ENCODE measurements at places on chromosomes 5 and 9.

GRCh38 chr5:140015706-140016105 is 27.4 kb downstream of the NRG2 start:
- no peak for DNase-seq

GRCh38 chr5:4295663-4296339 is 700.2 kb downstream of the IRX1 start:
- no peak for DNase-seq

GRCh38 chr9:37511016-37512010 is 25.6 kb downstream of the POLR1E start:
- DNase-seq, result no peak

DNA sequence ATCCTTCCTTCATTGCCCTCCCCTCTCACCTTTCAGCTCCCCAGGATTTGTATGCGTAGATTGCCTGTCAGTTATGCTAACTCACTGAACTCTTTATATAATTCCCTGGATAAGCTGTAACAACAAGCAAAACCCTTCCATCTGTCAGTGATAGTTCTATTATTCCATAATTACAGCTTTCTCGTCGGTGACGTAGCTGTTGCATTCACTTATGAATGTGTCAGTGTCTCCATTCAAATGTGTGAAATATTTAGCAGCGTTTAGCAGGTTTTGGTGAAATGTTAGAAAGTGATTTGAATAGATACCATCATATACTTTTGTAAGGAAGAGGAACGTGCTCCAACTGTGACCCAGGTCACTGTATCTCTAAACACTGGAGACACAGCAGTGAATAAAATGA is 45.2 kb downstream of the PIP5K1B start:
- no peak for DNase-seq

DNA sequence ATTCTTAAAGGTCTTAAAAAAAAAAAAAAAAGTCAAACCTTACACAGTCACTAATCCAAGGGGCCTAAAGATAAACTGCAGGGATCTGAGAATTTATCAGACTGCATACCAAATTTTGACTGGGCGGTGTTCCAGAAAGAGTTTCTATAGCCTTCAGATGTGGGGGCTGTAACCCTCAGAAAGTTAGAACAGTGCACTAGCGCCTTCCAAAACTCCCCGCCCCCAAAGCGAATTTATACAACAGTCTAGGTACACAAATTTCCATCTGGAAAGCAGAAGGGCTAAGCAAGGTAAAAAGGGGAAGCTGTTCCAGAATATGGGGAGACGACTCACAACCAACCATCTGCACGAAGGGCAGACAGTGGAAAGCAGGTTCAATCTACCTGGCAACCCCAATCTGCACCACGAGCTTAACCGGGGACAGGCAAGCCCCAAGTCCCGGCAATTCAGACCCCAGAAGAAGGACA is 813 bp downstream of the ERMP1 start:
- no peak for DNase-seq

DNA sequence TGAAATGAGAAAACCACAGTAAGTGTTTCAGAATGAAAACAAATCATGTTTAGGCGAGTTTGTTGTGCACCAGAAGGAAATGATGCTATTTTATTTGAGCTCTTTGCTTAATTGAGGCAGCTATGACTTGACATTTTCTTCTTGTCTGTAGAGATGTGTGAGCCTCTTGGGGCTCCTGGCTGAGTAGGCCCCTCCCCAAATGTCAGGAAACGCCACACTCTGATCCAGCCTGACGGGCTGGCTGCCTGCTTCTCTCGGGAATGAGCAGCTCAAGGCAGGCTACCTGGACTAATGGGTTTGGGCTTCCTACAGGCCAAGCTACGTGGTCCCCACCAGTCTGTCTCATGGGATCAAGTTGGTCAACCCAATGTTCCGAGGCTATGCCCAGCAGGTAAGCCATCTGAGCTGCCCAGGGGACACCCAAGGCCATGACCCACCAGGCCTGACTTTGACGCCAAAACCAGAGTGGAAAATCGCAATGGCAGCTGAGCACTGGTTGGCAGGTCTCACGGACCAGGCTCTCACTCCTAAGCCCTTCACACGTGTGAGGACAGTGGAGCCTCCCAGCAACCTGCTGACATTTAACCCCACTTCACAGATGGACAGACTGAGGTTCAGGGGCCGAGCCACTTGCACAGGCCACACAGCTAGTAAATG is 29.9 kb downstream of the USP20 start:
- DNase-seq, result no peak

DNA sequence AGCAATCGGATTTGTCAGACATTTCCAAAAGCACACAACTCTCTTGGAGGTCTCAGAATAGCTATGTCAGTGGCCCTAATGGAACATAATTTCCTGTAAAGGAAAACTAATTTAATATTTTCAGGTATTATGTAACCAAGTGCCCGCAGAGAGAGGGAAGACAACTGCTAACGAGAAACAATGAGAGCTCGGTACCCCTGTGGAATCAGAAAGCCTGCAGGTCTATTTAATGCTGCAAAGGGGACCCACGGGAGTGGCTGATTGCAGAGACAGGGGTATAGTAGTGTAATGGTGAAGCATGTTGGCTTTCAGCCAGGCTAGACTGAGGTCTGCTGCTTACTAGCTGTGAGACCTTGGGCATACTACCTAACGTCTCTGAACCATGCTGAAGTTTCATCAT is 508.1 kb upstream of the BRINP1 start:
- DNase-seq, result no peak

DNA sequence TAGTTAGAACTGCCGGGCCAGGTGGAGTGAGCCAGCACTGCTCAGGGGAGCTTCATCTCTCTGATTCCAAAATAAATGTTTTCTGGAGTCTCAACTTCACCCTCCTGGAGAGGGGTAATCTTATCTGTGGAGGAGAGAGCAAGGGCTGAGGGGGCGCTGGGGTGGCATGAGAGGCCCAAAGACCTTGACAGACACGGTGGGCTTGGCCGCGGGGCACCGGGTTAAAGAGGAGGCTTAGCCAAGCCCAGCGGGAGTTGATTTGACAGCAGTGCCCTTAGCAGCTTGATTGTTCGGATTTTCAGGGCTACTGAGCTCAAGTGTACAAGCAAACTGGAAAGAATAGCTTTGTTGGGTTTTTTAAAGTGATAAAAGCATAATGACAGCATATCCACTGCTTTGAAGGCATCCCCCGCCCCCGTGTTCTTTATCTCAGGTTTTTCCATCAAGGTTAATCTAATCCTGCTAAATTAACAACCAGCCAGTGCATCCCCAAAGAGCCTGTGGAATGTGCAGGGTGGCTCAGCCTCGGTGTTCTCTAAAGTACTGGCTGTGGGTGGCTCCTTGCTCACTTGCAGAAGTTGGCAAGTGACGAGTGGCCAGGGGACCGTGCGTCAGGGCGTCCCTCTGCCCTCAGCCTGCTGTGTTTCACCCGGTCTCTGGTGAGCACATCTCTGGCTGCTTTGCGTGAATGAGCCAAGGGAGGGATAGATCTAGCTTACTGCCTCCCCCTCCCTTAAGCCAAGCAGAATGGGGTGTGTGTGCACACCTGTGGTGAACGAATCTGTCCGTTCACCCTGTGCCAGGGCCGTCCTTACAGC is 5.5 kb downstream of the QRFP start:
- DNase-seq, result no peak

- DNase-seq, result no peak
Measured at GRCh38 chr5:66012271-66012670, 85.9 kb downstream of the ERBIN start.

DNA sequence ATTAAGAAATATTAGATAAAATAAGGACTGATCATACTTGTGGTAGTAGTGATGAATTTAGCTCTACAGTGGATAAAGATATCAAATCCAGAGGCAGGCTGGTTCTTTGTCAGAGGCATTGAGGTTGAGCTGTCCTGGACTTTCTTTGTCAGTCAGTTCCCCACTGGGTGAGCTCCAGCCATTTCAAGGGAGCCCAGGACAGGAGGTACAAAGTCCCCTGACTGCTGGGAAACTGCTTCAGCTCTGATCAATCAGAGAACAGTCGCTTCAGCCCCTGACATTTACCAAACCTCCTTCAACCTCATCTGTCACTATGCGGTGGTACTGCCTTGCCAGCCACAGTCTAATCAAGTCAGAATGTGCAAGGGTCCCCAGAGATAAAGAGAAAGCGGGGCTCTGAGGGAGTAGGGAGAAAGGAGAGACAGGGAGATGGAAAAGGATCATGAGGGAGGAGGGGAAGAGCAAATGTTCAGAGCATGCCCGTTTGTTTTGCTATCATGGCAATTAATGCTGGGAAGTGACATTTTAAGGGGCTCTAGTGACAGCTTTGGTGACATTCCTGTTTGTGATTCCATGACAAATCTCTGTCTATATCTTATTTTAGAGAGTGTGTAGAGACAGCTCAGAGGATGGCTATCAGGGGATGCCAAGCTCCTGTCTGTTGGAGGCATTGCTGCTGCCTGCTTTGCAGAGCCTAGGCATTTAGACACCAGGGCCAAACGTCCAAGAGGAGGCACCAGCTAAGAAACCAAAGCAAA is 223.2 kb downstream of the ASTN2 start:
- no peak for DNase-seq

- no peak for DNase-seq
Measured at GRCh38 chr5:168612123-168612522, 33.0 kb upstream of the PANK3 start.

DNA sequence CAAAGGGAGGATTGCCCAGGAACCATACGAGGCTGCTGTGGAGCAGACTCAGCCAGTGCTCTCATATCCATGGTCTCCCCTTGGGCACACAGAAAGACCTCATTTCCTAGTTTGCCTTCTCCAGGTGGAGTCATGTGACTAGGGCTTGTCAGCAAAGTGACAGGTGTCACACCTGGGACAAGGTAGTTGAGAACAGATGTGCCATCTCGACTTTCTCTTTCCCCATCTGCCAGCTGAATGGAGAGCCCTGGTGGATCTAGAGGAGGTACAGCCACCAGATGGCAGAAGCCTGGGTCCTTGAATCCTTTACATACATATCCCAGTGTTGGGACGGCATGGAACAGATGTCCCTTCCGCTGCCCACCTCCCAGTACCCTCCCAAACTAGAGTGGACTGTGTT is 42.9 kb upstream of the ALDOB start:
- DNase-seq, result no peak

GRCh38 chr5:161167016-161167767 is 315.2 kb upstream of the ATP10B start:
- no peak for DNase-seq

DNA sequence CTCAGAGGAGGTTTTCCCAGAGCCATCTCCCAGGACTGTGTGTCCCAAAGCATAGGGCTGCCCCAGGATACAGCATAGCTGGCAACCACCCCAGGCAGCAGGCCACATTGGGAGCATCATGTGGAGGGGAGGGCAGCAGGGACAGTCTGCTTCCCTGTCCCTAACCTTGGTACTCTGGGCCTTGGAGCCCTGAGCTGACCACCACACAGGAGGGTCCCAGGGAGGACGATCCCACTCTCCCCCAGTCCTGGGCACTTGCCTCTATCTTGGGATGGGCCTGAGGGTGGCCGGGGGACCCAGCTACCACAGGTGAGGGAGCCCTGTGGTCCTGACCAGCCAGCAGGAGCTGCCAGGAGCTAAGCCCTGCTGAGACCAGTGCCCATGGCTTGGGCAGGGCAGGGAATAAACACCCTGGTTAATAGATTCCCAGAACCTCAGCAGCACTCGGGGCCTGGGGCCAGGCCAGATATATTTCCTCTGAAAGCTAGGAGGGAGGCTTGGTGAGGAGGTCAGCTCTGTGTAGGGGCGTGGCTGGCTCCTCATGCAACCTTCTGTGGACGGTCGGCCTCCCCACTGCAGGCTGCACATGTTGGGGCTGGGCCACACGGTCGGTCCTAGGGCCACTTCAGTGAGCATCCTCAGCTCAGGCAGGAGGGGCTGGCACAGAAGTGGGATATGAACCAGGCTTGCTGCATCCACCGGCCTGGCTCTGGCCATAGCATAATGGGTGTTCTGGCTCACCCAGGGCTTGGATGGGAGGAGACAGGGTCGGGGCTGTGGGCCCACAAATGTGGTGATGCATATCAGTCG is 4.2 kb downstream of the NINJ1 start:
- no peak for DNase-seq

- DNase-seq, result no peak
Measured at GRCh38 chr5:54553659-54554207, 36.2 kb downstream of the SNX18 start.
